K562 (cell line): ENCODE measurements at places on chromosomes 5 and 9. TPM values are rescaled to one million over a fixed set of nuclear protein-coding genes. Genes with fewer than 3 reads are reported as not detected.

GRCh38 chr9:118318770-118319431 lies 614.7 kb downstream of the TLR4 start:
- DNase-seq: no peak

GRCh38 chr9:84538879-84539278 lies 130.7 kb upstream of the NTRK2 start:
- DNase-seq: no peak

DNA sequence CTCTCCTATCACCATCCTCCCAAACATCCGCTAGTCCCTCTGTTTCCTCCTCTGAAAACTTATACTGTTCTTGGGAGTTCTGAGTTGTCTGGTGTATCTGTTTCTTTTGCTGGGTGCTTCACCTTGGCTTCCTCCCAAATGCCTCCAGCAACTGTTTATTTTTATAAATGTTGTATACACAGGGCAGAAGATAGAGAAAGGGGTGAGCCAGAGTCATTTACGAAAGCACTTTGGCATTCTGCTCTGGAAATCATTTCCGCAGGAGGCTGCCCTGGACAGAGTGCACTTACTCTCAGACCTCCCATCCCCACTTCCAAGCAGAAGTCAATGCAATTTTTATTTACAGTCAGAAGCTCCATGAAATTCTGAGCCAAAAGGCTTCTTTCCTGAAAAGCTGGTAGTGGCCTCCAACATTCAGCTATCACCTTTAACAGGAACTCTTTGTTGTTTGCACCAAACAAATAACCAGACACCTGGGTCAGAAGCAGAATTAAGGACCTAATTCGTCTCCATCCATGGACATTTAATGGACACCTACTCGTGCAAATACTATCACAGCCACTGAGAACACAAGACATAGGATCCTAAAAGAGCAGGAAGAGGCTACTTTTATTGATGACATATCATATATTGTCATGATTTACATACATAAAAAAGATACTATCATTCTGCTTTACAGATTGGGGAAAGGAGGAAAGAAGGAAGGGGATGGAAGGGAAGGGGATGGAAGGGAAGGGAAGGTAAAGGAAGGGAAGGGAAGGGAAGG lies 229.5 kb upstream of the PAPPA start:
- no peak for DNase-seq

The GLRA1 gene
- not detected in 2 replicates for total RNA-seq

The SLIT3 gene
- 0.04 and 0.13 TPM in 2 replicates for total RNA-seq

The PDCD1LG2 gene
- not detected in 2 replicates for total RNA-seq
